Activated CD4-positive, alpha-beta T cell treated with anti-CD3 and anti-CD28 coated beads for 1 hour (primary cell): ENCODE measurements at places on chromosomes 1 and 21.

- DNase-seq = no peak
Measured at GRCh38 chr1:9271283-9271682, 21.4 kb upstream of the SPSB1 start.

GRCh38 chr1:15559189-15559810, 25.6 kb downstream of the AGMAT start:
- DNase-seq = no peak

- DNase-seq = no peak
Measured at GRCh38 chr1:67745875-67746698, 61.1 kb downstream of the GADD45A start.

GRCh38 chr1:220451532-220451931, 76.4 kb upstream of the MARK1 start:
- no peak for DNase-seq

- DNase-seq = no peak
Measured at GRCh38 chr1:25128121-25128621, 104.1 kb downstream of the SYF2 start.

- no peak for DNase-seq
Measured at GRCh38 chr1:168300626-168301025, 19.9 kb downstream of the TBX19 start.

- peak; percentile 83 for DNase-seq
Measured at GRCh38 chr21:44801468-44802395, at the start of gene UBE2G2. TSS of gene UBE2G2 (minus strand) at chr21:44801820. CDS start at chr21:44801748, 72 bp downstream.

GRCh38 chr21:44729336-44730027, 18.1 kb upstream of the TSPEAR start:
- no peak for DNase-seq

- DNase-seq = no peak
Measured at GRCh38 chr1:221439747-221440501, 302.0 kb downstream of the DUSP10 start.

GRCh38 chr1:101284021-101284420, 47.2 kb downstream of the S1PR1 start:
- peak; percentile 23 for DNase-seq

- no peak for DNase-seq
Measured at GRCh38 chr1:241582921-241583321, 50.7 kb downstream of the KMO start.

- DNase-seq = no peak
Measured at GRCh38 chr1:164673584-164674214, 114.7 kb downstream of the PBX1 start.

GRCh38 chr21:44539046-44539445, 949 bp downstream of the KRTAP10-1 start:
- no peak for DNase-seq

DNA sequence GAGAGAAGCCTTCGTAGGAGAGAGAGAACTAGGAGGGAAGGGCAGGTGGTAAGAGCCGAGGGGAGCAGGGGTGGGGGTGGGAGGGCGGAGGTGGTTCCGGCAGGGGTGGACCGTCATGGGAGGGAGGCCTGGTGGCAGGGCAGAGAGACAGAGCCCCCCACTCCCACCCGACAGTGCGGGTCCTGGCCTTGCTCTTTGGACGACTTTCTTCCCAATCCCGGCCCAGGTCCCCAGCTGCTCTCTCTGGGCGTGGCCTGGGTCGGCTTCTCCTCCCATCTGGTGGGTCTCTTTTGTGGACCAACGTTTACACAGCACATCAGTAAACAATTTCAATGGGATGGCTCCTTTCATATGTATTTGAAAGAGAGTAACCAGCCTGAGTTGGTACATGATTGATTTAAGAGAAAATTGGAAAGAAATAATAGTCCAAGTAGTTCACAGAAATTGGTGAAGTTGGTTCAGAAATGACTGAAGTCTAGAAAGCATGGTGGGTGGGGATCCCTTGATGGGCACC, 56.9 kb downstream of the LDLRAD2 start:
- no peak for DNase-seq

GRCh38 chr1:21052034-21052433, 124.7 kb downstream of the EIF4G3 start:
- no peak for DNase-seq

- no peak for DNase-seq
Measured at GRCh38 chr1:217418269-217419193, 212.4 kb downstream of the GPATCH2 start.

GRCh38 chr1:81446000-81446669, 354.6 kb upstream of the ADGRL2 start:
- no peak for DNase-seq

GRCh38 chr1:221117133-221117532, 237.9 kb downstream of the HLX start:
- no peak for DNase-seq

GRCh38 chr1:2206813-2207487, 12.4 kb upstream of the FAAP20 start:
- DNase-seq = no peak

DNA sequence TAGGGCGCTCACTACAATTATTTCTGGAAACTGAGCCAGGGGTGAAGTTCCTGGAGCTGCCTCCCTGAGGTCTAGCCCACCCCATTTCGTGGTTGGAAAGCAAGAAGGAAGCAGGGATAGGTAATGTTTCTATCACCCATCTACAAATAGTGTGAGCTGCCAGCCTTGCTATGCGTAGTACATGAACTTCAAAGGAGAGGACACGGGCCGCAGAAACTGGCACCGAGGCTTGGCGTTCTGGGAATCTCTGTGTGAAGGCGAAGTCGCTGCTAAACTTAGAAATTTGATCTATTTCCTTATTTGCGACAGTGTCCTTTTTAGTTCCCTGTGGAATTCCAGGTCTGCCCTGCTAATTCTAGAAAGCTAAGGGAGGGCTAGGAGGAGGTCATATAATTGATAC, 49.6 kb upstream of the NTPCR start:
- no peak for DNase-seq

GRCh38 chr21:15407585-15407984, 322.2 kb upstream of the USP25 start:
- DNase-seq = no peak

- DNase-seq = no peak
Measured at GRCh38 chr1:118911571-118911970, 76.6 kb downstream of the TBX15 start.

DNA sequence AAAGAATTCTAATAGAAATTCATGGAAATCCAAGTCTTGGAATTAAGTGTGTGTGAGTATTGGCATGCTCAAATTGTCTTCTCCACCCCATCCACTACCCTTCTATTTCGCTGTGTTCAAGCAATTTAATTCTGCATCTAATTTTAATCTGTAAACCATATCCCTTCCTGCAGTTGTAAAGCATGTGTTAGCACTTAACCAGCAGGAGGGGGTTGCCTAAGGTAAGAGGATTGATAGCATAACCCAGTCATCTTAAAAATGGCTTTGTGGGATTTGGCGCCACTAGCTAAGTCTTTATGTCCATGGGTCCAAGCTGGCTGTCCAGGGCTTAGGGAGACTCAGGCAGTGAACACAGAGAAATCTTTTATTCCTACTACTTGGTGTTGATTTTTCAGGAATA, 210.3 kb downstream of the PTPRC start:
- DNase-seq = no peak

DNA sequence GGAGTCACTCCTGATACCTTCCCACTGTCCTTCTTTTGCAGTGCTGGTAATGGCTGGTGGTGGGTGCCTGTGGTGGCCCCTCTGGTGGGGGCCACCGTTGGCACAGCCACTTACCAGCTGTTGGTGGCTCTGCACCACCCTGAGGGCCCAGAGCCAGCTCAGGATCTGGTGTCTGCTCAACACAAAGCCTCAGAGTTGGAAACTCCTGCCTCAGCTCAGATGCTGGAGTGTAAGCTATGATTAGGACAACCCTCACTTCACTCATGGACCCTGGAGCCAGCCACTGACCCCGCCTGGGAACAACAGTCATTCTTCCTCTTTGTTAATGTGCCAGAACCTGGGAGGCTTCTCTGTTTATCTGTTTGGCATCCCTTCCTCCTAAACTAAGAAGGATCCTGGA, 1.1 kb upstream of the ATP8B2 start:
- no peak for DNase-seq

GRCh38 chr1:206693029-206693428, 8.3 kb downstream of the MAPKAPK2 start:
- no peak for DNase-seq

DNA sequence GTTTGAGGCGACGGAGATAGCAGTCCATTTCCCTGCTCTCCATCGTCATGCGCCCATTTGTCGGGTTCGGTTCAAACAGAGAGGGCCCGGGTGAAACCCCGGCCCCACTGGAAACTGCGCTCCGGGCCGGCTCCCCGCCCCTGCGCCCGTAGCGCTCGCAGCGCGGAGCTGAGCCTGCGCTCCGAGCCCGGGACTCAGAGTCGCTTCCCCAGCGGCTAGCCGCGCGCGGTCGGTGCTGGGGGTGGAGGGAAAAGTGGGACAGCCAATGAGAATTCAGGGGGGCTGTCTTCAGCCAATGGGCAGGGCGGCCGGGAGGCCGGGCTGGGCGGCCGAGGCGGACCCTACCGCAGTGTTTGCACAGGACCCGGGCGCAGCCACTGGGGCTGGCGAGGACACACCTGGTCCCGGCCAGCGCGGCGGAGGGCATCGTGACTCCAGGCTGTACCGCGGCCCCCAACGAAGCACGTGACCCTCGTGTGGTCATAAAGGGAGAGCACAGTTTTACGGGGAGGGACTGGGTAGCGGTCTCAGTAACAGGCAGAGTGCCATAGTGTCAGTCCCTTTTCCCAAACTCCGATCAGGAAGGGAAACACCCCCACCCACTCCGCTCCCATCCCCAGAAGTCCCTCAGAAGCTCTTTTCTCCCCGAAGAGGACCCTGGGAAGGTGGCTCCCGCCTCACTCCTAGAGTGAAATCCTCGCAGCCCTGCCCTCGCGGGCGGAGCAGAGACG, at the start of gene INKA2:
INKA2 (minus strand) TSS at position 202 of the 731 bp plus-strand sequence; CDS start at position 49, 153 bp downstream.
- peak; percentile 43 for DNase-seq

DNA sequence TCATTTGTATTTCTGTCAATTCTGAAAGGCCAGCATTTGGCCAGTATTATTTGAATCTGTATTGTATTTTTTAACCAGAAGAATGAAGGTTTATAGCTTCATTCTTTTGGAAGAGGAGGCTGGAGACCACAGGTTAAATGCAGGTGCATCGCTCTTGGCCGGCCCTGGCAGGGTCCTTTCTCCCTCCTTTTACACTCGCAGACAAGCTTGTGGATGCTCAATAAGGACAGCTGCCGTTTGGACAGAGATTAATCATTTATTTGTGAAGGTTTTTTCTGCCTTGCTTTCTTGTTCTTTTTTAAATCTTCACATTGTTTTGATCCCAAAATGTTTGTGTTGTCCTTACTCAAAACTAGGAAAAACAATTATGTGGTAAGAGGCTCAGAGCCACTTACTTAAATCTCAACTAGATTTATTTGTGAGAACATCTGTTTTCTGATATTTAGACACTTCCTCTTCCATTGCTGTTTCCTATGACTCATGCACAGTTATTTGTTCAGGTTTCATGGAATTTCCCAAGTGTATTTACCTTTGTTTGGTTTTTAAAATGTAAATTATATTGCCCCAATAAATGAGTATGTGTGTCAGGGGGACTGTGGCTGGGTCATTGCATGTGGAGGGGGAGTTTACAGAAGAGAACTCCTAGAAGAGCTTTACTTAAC, 46.7 kb upstream of the LAMC2 start:
- DNase-seq = no peak

DNA sequence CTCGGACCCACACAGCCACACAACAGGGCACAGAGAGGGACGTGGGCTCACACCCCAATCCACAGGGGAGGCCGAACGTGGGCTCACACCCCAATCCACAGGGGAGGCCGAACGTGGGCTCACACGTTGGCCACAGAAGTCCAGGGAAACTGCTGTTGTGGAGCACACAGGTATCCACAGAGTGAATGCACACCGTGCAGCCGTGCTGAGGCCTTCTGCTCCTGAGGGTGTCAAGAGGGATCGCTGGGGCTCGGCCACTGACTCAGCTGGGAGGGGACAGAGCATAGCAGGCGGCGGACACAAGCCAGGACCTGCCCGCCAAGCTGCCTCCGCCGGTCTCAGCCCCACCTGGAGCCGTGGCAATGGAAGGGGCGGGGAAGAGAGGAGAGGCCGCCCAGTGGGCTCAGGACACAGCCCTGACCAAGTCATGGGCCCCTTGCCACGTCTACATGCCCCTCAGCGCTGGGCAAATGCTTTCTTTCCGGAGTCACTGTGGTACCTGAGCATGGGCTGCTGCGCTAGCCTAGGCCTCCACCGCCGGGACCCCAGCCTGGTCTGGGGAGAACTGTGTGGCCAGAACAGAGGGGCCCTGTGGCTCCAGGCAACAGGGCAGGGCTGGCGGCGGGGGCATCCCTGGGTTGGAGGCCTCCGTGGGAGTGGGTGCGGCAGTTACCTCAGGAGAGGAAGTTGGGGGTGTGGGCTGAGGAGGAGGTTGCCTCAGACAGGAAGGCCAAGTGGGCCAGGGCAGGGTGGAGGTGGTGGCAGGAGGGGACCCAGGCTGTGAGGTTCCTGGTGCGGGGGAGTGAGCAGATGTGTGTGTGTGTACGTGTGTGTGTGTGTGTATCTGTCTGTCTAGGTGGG, 1.2 kb downstream of the SYTL1 start:
- peak; percentile 62 for DNase-seq

DNA sequence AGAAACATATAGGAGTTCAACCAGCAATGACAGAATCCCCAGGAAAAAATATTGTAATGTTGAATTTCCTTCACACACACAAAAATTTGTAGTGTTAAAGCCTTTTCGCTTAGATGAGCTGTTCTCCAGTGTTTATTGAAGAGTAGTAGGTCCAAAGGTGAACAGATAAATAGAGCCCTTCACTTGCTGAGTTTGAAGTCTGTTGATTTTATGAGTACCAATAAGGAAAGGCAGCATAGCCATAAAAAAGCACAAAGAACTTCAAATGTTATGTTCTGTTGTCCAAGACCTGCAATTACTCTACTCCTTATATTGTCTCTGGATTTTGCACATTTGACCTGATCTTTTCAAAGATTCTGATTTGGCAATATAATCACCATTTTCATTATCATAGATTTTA, 362.7 kb upstream of the B3GALT2 start:
- DNase-seq = no peak

GRCh38 chr1:107499139-107499744, 358.4 kb downstream of the NTNG1 start:
- no peak for DNase-seq

GRCh38 chr1:26702680-26703038, 6.8 kb downstream of the ARID1A start:
- no peak for DNase-seq

- DNase-seq = no peak
Measured at GRCh38 chr1:87154384-87154783, 174.3 kb upstream of the LMO4 start.

GRCh38 chr1:110426854-110427253, 19.4 kb upstream of the LAMTOR5 start:
- no peak for DNase-seq

- no peak for DNase-seq
Measured at GRCh38 chr1:171397851-171398469, 84.0 kb downstream of the FMO4 start.

GRCh38 chr1:29999595-29999994, 723.8 kb downstream of the MATN1 start:
- no peak for DNase-seq

- no peak for DNase-seq
Measured at GRCh38 chr1:54014009-54014629, 3.9 kb downstream of the LDLRAD1 start.

DNA sequence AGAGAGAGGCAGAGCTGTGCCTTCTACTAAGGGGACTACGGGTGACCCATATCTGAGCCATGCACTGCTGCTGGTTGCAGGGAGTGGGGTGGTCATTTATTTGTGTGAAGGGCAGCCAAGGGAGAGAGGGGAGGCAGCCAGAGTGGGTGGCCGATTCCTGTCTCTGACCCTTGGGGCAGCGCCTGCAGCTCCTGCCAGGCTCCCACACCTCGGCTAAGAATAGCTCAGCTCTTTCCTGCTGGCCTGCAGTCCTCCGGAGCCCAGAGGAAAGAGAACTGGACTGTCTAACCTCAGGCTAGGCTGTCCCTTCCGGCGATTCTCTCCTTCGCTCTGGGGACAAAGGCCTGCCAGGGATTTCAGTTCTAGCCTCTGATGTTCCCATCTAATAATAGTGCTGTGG, 11.6 kb upstream of the CD34 start:
- no peak for DNase-seq
